Mesothelial cell of epicardium (in vitro differentiated cells): ENCODE measurements at places on chromosomes 11 and 22.

- DNase-seq: no peak
Measured at GRCh38 chr22:48858121-48858520, 969.6 kb downstream of the BRD1 start.

- no peak for DNase-seq
Measured at GRCh38 chr11:119207415-119207960, 1.3 kb downstream of the CBL start.

DNA sequence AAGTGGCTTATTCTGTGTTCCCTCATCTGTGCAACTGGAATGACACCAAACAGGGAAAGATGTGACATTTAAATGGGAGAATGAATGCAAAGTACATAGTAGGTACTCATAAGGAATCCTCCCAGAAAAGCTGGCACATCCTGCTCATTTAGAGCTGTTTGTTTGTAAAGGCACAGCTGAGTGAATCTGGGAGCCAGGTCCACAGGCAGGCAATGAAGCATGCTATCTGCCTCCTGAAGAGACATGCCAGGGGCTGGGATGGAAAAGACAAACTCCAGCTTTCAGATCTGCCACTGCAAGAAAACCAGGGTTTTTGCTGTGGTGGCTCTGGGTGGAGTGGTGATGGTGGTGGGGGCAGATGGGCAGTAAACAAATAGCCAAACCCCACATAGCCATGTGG is 150.1 kb downstream of the TENM4 start:
- DNase-seq: no peak

DNA sequence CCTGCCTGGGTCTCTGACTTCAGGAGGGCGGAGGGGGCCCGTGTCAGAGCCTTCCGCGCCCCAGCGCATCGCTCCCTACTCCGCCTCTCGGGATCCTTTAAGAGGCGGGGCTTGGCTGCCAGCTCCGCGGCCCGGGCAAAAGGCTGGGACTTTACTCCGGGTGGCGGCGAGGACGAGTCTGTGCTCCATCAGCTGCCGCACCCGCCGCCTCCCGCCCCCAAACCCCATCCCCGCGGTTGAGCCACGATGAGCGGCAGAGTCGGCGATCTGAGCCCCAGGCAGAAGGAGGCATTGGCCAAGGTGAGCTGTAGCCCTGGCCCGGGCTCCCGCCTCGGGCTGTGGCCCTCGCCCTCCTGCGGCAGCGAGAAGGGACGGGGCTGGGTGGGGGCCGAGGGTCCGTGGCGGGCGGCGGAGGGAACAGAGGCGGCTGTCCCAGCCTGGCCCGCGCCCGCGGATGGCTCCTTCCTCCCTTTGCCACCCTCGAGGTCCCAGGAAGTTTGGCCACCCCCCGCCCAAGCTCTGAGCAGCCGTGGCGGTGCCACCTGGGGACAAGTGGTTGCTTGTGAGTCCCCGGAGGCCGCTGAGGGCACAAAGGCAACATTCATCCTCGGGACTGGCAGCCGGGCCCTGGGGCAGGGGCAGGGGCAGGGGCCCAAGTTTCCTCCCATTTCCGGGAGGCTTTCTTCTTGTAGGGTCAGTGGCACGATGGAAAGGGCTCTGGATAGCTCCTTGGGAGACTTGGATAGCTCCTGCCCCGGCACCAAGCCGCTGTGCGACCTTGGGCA is at the start of gene SEC14L2:
SEC14L2 (plus strand) TSS at position 148 of the 785 bp plus-strand sequence; CDS start at position 247, 99 bp downstream.
- no peak for DNase-seq

DNA sequence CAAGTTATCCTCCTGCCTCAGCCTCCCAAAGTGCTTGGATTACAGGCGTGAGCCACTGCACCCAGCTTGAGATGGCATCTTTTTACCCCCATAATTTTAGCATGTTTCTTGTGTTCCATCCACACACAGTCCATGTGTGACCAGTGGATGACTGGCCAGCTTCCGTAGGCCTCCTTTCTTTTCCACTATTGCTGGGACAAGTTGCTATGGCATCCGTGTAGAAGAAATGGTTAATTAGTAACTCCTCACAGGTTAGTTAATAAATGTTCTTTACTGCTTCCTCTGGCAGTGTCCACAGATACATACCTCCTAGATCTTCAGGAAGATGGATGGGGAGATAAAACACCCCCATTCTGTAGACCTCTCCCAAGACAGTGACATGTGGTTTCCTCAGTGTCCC is 154.3 kb upstream of the RASSF10 start:
- no peak for DNase-seq

- DNase-seq: no peak
Measured at GRCh38 chr11:61782841-61783240, 9.6 kb downstream of the TMEM258 start.

- no peak for DNase-seq
Measured at GRCh38 chr11:131852757-131853156, 482.3 kb downstream of the NTM start.

DNA sequence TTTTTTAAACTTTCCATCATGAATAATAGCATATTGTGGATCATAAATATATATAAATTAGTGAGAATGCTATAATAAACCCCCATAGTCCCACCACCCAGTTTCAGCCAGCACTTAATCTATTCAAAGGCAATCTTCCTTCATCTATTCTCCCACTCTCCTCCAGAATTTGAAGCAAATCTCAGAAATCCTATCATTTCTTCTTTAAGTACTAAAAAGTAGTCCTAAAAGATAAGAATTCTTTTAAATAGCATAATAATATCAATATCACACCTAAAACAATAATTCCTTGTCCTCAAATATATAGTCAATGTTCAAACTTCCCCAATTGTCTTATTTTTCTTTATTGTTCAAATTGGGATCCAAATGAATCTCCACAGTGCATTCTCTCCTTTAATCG is 24.6 kb upstream of the ROBO3 start:
- DNase-seq: no peak

GRCh38 chr11:74989260-74989638 is 516 bp downstream of the NEU3 start:
- no peak for DNase-seq

DNA sequence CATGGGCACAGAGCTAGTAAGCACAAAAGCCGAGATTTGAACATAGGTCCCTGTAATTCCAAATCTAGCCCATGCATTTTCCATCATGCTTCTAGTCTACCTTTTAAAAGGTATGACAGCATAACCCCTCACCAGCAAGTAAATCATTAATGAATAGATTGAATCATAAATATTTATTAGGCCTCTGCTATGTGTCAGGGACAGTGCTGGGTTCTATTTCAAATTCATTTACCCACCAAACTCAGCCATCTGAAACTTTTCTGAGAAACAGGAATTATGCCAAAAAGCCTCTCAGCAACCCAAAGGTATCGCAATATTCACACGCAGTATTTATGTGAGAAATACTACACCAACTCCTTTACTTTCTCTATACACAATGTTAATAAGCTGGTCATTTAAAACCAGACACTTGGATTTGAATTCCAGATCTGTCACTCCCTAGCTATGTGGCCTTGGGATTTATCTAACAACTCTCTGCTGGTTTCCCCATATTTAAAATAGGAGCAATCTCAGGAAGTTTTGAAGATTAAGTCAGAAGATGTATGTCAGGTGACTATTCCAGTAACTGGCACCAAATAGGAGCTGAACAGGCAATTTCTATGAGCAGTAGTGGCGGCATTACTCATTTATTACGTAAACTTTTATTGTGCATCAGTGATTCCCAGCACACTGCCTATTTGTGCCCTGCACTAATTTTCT is 191.4 kb downstream of the TENM4 start:
- no peak for DNase-seq
